ENCODE measurements at places on chromosomes 12 and 14. TPM values are rescaled to one million over a fixed set of nuclear protein-coding genes. Genes with fewer than 3 reads are reported as not detected.

FAM186B gene
- 0.05 TPM for total RNA-seq

SMOC1 gene
- total RNA-seq = not detected

C14orf39 gene
- total RNA-seq = not detected

LALBA gene
- not detected for total RNA-seq

FAM161B gene
- total RNA-seq = 1.5 TPM

C12orf54 gene
- not detected for total RNA-seq

All from A172 (cell line).